Calu3 (cell line): ENCODE measurements at places on chromosomes 16 and 17. TPM values are rescaled to one million over a fixed set of nuclear protein-coding genes. Genes with fewer than 3 reads are reported as not detected.

The TTLL6 gene
- total RNA-seq: 0.21 and 0.78 TPM in 2 replicates

The PRKCB gene
- not detected in 2 replicates for total RNA-seq

The TEKT5 gene
- not detected in 2 replicates for total RNA-seq

GRCh38 chr17:81961521-81962498 lies 823 bp upstream of the NOTUM start:
- DNase-seq: no peak

- no peak for DNase-seq
Measured at GRCh38 chr17:32609884-32610650, 123.3 kb downstream of the CDK5R1 start.

GRCh38 chr16:85851034-85851785 lies 47.8 kb upstream of the IRF8 start:
- DNase-seq: no peak

GRCh38 chr16:12349936-12350850 lies 373.7 kb downstream of the SNX29 start:
- DNase-seq: no peak

DNA sequence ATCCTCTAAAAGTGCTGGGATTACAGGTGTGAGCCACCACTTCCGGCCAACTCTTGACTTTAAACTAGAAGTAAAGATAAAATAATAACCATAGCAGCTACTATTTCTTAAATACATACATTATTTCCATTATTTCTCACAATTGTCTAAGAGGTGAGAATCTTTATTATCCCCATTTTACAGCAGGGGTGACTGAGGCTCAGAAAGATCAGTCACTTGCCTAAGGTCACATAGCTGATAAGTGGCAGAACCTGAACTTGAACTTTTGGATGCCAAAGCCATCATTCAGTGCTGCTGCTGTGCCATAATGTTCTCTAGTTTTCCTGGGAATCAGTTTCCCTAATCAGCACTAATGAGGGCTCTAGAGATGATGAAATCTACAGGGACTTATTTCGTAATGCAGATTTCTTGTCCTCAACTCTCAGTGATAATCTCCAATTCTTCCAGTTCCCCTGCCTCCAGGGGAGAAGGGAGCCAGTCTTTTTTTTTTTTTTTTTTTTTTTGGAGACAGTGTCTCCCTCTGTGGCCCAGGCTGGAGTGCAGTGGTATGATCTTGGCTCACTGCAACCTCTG lies 25.2 kb upstream of the GPRC5B start:
- no peak for DNase-seq

GRCh38 chr16:55113210-55113609 lies 182.5 kb downstream of the IRX5 start:
- DNase-seq: no peak

- peak; percentile 85 for DNase-seq
Measured at GRCh38 chr17:7887482-7888183, 956 bp upstream of the CHD3 start.

DNA sequence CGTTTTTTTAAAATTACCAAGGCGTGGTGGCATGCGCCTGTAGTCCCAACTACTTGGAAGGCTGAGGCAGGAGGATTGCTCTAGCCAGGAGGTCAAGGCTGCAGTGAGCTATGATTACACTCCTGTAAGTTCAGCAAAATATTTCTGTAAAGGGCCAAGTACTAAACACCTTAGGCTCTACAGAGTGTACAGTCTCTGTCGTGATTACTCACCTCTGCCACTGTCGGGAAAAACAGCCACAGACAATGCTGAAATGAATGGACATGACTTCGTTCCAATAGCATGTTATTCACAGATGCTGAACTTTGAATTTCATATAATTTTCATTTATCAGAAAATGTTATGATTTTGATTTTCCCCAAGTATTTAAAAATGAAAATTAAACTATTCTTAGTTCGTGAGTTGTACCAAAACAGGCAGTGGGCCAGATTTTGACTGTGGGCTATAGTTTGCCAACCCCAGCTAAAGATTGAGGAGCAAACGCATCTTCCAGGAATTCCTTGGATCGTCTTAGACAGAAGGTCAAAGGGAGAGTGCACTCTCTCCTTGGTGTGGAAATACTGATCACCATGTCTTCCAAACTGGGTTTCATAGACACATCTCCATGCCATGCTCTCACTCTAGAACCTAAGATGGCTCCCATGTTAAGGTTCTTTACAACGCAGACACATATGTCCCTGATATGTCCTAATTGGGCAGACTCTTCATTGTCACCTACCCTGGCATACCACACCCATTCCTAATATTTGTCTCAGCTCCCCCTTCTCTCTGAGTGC lies 89.5 kb downstream of the MARF1 start:
- DNase-seq: no peak

GRCh38 chr16:23729503-23730424 lies 16.7 kb upstream of the ERN2 start:
- peak; percentile 71 for DNase-seq

- no peak for DNase-seq
Measured at GRCh38 chr16:71408536-71408935, 33.3 kb downstream of the TLE7 start.

- DNase-seq: no peak
Measured at GRCh38 chr16:47262938-47263337, 119.2 kb upstream of the NETO2 start.

- DNase-seq: no peak
Measured at GRCh38 chr17:63291258-63291657, 154.8 kb downstream of the CYB561 start.

DNA sequence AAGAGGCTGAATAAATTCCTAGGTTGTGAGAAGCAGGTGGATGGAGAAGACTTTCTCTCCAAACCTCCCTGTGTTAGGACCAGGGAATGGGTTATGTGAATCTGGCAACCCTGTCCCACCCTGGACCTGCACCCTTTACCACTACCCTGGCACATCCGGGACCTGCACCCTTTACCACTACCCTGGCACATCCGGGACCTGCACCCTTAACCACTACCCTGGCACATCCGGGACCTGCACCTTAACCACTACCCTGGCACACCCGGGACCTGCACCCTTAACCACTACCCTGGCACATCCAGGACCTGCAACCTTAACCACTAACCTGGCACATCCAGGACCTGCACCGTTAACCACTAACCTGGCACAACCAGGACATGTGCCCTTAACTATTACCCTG lies 207.0 kb upstream of the CACNG3 start:
- no peak for DNase-seq

DNA sequence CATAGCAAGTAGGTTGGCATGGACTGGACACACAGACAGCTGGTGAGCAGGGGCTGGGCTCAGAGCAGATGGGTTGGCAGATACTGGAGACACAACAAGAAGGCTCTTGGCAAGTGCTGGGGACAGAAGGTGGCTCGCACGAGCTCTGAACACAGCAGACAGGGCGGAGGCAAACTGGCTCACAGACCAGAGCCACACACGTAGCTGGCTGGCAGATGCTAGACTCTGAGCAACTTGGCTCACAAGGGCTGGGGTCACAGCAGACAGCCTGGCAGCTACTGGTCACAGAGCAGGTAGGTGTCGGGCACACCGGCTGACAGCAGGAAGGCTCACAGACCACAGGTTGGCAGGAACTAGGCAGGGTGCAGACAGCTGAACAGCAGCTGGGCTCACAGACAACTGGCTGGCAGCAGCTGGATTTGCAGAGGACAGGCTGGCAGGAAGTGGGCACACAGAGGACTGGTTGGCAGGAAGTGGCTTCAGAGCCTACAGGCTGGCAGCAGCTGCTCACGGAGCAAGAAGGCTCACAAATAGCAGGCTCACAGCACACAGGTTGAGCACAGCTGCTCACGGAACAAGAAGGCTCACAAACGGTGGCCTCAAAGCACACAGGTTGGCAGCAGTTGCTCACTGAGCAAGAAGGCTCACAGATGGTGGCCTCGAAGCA lies 725 bp downstream of the KRTAP16-1 start:
- DNase-seq: no peak

- no peak for DNase-seq
Measured at GRCh38 chr16:52318302-52319009, 228.5 kb downstream of the TOX3 start.

- DNase-seq: no peak
Measured at GRCh38 chr17:57499648-57500049, 243.3 kb downstream of the MSI2 start.

DNA sequence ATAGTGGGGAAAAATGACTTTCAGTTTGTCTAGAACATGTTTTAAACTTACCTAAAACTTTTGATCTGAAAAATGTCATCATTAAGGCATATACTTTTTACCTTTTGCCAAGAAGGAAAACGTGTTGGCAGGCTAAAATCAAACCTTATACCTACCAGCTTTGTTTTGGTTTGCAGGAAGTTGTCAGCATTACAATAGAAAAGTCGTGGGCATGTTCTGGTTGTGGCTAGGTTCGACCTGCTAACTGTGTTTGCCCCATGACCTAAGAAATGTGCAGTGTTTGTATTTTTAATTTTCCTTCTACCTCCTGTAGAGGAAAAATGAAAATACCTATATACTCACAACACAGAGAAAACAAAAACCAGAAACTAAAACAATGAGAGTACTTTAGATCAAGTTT lies 13.0 kb downstream of the SKAP1 start:
- no peak for DNase-seq

GRCh38 chr16:14427371-14427948 lies 202.6 kb downstream of the PARN start:
- DNase-seq: peak; percentile 13

GRCh38 chr16:13441675-13442074 lies 478.3 kb upstream of the ERCC4 start:
- no peak for DNase-seq

DNA sequence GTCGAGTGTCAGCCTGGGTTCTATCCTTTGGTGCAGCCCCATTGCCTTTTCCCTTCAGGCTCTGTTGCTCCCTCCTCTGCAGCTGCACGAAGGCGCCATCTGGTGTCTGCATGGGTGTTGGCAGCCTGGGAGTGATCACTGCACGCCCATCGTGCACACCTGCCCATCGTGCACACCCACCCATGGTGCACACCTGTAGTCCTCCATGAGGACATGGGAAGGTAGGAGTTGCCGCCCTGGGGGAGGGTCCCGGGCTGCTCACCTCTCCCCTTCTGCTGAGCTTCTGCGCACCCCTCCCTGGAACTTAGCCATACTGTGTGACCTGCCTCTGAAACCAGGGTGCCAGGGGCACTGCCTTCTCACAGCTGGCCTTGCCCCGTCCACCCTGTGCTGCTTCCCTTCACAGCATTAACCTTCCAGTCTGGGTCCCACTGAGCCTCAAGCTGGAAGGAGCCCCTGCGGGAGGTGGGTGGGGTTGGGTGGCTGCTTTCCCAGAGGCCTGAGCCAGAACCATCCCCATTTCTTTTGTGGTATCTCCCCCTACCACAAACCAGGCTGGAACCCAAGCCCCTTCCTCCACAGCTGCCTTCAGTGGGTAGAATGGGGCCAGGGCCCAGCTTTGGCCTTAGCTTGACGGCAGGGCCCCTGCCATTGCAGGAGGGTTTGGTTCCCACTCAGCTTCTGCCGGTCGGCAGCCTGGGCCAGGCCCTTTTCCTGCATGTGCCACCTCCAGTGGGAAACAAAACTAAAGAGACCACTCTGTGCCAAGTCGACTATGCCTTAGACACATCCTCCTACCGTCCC lies 2.9 kb downstream of the CTRL start:
- peak; percentile 86 for DNase-seq

DNA sequence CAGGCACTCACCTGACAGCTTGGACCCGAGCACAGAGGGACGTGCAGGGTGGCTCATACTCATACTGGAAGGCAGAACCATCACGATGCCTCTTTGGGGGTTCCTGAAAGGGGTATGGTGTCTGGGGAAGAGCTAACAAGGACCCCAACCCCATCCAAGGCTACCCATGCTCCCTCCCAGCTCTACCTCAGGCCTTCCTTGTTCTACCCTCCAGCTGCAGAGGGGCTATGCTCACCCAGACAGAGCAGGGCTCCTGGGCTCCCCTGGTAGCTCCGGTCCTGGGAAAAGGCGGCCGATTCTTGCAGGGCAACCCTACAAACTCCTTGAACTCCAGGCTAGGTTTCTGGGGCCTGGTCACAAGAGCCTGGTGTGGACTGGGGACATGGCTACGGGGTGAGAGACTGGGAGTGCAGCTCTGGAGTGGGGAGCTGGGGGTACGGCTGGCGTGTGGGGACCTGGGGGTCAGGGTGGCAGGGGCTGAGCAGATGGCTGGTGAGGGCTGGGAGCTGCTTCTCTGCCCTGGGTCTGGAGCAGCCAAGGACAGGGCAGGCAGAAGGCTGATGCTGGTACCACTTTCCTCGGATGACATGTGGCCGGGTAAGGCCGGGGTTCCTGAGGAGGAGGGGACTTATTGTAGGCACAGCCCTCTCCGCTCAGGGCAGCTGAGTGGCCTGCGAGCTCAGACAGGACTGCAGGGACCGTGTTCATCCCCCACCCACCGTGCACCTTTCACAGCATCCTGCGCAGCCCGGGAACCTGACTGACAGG lies 2.1 kb downstream of the ACD start:
- no peak for DNase-seq

GRCh38 chr16:71622088-71622487 lies 3.9 kb upstream of the MARVELD3 start:
- DNase-seq: no peak

GRCh38 chr17:48357779-48358602 lies 72.0 kb downstream of the SKAP1 start:
- no peak for DNase-seq

- peak; percentile 54 for DNase-seq
Measured at GRCh38 chr17:36851250-36851649, 86.0 kb upstream of the LHX1 start.

GRCh38 chr17:37373530-37374159 lies 2.1 kb upstream of the C17orf78 start:
- peak; percentile 95 for DNase-seq
